ENCODE measurements at places on chromosomes 2 and 18. TPM values are rescaled to one million over a fixed set of nuclear protein-coding genes. Genes with fewer than 3 reads are reported as not detected.

Gene CCBE1
- 0.12 TPM for total RNA-seq

Gene DNAH7
- 2.5 TPM for total RNA-seq

Gene IL1RN
- 19.4 TPM for total RNA-seq

Gene IL1F10
- not detected for total RNA-seq

Gene IL18R1
- total RNA-seq: 1.5 TPM

DNA sequence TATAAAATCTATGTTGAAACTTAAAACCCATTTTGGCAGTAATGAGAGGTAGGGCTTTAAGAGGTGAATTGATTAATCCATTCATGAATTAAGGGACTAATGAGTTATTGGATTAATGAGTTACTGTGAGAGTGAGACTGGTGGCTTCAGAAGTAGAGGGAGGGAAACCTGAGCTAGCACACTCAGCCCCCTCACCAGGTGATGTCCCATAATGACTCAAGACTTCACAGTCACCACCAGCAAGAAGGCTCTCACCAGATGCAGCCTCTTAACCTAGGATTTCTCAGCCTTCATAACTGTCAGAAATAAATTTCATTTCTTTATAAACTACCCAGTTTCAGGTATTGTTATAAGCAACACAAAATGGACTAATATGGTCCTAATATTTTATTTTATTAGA is 621.7 kb upstream of the ACVR2A start:
- no peak for DNase-seq

DNA sequence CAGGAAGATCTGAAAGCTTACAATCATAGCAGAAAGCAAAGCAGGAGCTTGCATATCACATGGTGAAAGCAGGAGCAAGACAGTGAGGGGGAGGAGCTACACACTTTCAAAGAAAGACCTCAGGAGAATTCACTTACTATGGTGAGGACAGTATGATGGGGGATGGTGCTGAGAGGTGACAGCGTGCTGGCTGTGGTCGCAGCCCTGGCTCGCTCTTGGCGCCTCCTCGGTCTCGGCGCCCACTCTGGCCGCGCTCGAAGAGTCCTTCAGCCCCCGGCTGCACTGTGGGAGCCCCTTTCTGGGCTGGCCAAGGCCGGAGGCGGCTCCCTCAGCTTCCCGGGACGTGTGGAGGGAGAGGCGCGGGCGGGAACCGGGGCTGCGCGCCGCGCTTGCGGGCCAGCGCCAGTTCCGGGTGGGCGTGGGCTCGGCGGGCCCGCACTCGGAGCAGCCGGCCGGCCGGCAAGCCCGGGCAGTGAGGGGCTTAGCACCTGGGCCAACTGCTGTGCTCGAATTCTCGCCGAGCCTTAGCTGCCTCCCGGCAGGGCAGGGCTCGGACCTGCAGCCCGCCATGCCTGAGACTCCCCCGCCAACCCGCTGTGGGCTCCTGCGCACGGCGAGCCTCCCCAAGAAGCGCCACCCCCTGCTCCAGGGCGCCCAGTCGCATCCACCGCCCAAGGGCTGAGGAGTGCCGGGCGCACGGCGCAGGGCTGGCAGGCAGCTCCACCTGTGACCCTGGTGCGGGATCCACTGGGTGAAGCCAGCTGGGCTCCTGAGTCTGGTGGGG is 131.9 kb upstream of the SPATS2L start:
- no peak for DNase-seq

- DNase-seq: no peak
Observed at GRCh38 chr2:221518201-221518934, 53.7 kb downstream of the EPHA4 start.

- no peak for DNase-seq
Observed at GRCh38 chr2:134536296-134536695, 182.5 kb downstream of the TMEM163 start.

DNA sequence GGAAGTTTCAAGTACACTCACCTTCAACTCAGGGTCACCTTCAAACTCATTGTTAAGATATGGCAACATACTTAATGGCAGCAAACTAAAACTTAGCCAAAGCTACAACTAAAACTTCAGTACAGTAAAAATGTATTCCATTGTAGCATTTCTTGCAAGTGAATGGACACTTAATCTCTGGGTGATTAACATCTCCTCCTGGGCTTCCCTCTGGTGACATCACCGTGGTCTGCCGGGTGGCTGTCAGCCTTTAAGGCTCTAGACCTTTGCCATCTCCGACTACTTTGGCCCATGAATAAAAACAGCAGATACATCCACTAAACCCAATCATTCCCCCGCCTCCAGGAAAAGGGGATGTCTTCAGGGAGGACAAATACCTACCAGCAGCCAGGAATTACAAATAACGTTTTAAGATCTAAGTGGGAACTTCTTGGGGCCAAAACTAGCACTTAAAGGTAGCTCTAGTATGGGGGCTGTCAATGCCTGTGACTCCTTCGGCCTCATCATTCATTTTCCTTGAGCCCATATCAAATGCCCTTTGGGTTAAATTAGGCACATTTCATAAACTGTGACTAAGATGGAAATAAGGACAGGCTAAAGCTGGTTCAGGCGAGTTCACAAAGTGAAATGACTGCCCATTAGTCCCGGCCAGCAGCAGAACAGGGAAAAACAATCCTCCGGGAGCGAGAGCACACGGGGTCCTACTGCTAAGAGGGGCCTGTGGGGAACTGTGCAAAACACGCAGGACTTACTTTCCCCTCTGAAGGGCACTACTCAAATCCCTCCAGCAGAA is 1.1 kb downstream of the TFCP2L1 start:
- peak; percentile 23 for DNase-seq

- DNase-seq: no peak
Observed at GRCh38 chr2:54639609-54640008, 83.9 kb upstream of the EML6 start.

GRCh38 chr2:29530281-29530680 is 391.1 kb downstream of the ALK start:
- DNase-seq: no peak

DNA sequence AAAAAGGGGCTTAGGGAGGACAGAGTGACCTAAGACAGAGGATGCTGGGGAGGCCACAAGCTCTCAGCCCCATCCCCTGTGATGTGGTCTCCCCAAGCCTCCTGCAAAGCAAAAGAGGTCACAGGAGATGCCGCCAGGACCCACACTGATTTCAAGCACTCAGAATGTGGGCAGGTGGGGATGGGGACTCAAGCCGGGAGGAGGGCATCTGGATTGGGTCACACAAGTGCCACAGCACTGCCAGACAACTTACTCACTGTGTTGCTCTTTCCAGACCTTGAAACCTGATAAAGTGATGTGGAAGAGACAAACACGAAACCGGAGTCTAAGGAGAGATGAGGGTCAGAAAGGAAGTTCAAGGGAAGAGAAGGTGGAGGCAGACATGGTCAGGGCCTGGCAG is 95.7 kb downstream of the TTC32 start:
- DNase-seq: no peak

DNA sequence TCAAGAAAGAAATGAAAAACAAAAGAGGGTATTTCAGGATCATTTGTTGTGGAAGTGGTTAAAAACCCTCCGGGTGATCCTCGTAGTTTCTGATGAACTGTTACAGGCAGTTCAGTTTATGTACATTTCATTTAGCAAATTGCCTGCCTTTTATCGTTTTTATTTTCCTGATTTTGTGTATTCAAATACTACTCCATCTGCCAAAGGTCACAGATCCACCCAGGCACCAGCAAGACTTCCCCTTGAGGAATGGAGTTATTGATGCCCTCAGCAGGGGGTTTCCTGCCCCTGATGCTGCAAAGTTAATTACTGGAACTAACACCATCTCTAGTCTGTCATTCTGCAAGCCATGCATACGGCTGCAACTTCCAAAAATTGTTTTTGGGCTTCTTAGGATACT is 641.9 kb downstream of the SLC4A3 start:
- DNase-seq: no peak

DNA sequence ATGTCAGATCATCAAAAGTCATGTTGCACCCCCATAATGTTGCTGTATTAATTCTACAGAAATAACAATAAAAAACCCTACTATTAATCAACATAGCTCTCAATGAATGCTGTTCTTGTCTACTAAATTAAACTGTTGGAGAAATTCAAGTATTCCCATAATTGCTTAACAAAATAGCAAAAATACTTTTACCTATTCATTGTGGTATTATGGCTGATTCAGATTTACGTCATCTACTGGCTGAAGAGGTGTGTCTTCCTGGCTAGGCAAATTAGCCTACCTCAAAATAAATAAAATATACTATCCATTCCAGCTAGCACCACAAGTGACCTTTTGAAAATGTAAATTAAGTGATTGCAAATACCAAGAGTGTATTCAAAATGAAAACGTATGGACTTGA is 249.4 kb downstream of the MEIS1 start:
- DNase-seq: no peak

GRCh38 chr2:173397539-173397938 is 42.9 kb downstream of the CDCA7 start:
- no peak for DNase-seq

DNA sequence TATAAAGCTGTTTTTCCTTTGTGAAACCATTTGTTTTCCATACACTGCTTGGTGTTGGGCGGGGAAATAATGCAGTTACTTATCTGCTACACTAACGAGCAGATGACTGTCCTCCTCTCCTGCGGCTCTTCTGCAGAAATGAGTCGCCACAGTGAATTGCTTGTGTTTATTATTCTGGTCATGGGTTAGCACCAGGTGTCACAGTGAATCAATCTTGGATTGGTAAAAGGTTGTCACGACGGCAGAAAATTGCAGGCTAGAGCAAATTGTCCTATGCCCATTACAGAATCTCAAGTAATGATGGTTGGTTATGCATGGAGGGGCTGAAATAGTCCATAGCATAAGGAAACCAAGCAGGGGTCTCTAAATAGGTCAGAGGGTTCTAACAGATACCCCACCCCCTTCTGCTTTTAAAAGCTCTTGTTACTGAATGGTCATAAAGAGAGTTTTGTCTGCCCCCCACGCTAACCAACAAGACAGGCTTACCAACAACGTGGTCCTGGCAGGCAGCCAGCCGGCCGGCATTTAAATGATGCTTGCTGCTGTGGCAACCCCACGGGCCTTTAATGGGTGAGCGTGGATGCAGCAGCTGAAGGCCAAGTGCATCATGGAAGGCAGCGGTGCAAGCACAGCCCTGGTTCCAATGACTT is 29.5 kb downstream of the RAB31 start:
- DNase-seq: peak; percentile 56

- no peak for DNase-seq
Observed at GRCh38 chr18:40148960-40149359, 1806.1 kb upstream of the PIK3C3 start.

DNA sequence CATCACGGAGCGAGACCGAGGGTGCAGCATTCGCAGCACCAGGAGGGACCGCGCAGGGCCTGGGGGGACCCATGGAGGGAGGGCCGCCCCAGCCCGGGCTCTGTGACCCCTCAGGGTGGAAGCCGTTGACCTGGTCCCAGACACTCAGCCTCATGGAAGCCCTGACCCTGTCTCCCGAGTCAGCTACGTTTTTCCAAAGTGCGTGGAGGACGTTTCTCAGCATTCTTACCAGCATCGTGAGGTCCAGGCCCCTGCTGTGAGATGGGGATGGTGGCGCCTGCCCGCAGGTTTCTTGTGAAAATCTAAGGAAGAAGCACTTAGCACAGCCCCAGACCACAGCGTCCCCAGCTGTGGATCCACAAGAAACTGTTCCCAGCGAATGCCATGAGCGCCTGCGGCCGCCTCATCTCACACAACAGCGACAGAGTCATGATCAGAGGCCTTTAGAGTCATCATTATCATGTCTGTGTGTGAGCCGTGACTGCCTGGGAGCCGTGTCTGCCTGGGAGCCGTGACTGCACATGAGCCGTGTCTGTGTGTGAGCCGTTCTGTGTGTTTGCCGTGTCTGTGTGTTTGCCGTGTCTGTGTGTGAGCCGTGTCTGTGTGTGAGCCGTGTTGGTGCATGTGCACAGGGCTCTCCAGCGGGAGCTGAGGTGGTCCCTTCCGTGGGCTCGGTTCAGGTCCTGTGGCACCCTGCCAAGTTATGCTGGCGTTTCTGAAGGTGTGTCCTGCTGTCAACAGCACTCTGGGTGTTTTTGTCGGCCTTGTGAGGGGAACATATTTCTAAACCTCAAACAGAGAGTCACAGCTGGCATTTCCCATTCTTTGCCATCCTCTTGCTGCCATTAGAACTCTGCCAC is 49.2 kb upstream of the KCNG2 start:
- DNase-seq: no peak

DNA sequence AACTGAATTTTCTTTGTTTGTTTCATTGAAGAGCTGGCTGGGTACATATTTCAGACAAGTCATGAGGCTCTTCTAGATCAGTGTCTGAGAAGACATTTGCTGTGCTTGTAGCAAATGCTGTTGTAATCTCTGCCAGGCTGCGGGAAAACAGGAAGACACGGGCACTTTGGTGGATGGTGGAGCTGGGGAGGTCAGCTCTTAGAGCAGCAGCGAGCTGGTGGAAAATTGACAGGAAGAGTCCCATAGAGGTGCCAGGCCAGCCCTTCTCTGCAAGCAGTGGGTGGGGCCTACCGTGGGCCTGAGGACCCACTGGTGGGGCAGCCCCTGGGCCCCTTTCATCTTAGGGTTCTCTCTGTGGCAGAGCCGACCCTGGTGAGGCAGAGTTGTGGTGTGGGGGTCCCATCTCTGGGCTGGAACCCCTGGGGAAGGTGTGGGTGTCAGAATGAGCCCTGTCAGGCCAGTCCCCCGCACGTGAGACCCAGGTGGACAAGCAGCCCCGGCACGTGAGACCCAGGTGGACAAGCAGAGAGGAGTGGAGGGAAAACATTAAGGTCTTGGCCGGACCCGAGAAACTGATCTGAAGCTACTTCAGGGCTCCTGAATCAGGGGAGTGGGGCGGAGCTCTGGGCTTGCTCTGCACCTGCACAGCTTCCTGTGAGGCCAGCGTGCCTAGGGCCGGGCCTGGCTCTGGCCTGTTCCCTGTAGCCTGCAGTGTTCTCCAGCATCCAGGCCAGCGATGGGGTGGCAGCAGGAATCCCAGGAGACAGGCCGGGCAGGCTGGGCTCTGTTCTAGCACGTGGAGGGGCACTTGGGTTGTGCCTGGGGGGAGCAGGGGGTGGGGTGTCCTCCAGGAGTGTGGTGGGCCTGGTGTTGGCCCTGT is 273.5 kb upstream of the HDAC4 start:
- DNase-seq: no peak

DNA sequence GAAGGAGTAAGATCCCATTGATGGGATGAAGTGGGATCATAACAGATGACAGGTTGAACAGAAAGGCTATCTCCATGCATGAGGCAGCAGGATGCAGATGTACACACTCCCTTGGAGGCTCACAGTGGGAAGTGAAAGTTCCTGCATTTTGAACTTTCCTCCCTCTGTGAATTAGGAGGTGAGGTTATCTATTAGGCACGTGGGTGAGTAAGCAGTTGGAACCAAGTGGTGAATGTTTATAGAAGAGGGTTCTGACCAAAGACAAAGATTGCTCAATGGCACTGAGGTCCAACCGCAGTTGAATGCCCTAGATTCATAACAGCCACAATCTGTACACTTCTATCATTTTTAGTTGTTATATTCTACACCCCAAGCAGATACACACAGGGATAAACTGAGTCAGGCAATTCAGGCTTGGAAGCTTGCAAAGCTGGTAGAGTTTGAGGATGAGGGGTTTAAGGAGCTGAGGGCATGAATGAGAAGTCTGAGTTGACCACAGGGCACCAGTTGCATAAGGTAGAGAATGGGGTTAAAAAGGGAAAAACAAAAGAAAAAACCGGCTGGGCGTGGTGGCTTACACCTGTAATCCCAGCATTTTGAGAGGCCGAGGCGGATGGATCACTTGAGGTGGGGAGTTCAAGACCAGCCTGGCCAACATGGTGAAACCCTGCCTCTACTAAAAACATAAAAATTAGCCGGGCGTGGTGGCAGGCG is 7.1 kb upstream of the KCMF1 start:
- DNase-seq: no peak
